ENCODE measurements at places on chromosomes 5 and 9.
A peak's percentile ranks its signal among the peaks of the same experiment; 100 is the strongest.

- DNase-seq, result peak; percentile 70
Measured at GRCh38 chr9:109316207-109316640, 4.6 kb downstream of the EPB41L4B start.

DNA sequence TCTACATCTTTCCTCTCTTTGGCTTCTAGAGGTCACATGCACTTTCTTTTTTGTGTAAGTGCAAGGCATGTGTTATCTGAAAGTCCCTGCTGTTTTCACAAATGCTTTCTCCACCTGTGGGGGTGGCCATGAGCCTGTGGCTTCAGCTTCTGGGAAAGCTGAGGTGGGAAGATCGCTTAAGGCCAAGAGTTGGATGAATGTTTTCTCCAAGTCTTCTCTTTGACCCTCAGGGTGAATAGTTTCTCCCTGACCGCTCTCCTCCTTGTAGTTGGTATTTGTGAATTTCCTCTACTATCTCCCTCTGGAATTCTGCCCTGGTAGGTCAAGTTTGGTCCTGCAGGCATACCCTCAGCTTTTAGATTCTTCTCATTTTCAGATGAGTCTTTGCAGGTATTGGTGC, 74.2 kb downstream of the UGCG start:
- no peak for DNase-seq

DNA sequence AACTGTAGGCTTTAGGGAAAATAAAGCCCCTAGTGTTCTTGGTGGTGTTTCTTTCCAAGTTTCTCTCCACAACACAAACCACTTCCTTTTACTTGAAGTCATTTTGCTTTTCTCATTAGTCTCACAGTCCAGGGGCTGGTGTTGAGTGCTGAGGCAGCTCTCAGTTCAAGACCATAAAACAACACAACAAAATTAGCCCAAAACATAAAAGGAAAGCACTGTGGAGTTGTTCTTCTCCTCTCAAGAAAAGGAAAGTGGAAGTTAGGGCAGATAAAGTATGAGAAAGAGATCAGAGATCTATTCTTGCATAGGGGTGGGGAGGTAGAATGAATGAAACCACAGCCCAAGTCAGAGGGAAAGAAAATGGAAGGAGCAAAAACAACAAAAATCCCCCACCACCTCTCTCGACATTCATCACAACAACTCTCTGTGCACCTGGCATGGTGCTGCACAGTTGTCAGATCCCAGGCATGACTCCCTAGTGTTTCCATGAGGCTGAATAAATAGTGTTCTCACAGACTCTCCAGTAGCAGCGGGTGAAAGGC, 569.9 kb downstream of the RAB3C start:
- no peak for DNase-seq

GRCh38 chr5:172102218-172102870, 85.7 kb downstream of the STK10 start:
- no peak for DNase-seq

DNA sequence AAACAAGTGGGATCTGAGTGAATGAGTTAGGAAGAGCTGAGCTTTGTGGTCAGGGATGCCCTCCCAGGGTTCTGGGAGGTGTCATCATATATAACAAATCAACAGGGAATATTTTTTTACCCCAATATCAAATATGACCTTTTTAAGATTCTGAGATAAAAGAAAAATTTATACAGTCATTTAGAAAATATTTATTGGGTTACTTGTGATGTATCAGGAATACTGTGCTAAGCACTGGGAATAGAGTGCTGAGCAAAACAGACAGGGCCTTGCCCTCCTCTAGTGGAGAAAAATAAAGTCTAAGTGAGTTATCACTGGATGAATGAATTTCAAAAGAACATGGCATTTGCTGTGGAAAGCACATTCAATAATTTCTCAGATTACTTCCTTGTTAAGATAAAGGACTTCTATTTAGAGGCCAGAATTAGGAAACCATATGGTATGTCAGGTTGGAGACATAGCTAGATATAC, 102.9 kb downstream of the BOD1 start:
- no peak for DNase-seq

DNA sequence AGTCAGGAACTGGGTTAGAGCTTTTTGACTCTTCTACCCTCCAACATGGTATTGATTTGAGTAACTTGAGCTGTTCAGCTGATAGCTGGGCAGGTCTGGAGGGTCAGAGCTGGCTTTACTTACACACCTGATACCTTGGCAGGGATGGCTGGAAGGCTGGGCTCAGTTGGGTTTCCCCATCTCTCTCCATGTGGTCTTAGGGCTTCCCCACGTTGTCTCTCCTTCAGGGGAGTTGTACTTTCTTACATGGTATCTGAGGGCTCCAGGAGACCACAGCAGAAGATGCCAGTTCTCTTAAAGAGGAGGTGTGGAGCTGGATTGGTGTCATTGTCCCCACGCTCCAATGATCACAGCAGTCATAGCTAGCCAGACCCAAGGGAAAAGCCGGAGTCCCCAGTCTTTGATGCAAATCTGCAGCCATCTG, 25.6 kb downstream of the ISOC1 start:
- no peak for DNase-seq

GRCh38 chr5:73234204-73234555, 61.2 kb downstream of the TMEM174 start:
- no peak for DNase-seq

DNA sequence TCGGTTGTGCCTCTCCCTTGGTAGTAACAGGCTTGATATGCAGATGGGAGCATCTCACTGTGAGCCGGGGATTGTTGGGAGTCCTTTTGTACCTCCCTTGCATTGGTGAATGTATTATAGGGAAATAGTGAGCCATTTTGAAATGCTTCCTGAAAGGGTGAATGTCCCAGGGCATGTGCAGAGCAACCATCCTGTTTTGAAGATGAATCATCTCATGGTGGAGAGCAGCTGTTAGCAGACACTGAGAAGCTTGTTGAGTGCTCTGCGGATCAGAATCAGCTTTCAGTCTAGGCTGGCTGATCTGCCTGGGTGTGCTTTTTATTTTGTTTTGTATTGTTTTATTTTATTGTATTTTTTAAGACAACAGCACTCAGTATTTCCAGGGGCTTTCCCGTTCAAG, 29.7 kb downstream of the SLC36A1 start:
- DNase-seq, result no peak

- DNase-seq, result no peak
Measured at GRCh38 chr9:28909526-28909925, 1336.2 kb upstream of the C9orf72 start.
